ENCODE measurements at places on chromosomes 5 and 9.

GRCh38 chr9:125747053-125747764 lies at the start of gene PBX3:
PBX3 (plus strand) TSS chr9:125747373.
- peak; percentile 34 for DNase-seq

DNA sequence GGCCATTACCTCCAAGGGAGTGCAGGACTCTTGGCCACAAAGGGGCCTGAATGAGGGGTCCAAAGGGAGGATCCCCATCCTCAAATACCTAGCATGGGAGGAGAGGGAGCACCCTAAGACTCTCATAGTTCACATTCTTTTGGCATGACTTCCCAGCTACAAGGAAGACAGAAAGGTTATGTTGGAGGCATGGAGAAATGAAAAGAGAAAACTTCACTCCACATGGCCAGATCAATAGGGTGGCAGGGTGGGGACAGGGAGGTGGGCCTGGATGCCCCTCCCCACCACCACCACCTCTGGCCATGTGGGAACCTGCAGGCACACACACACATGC lies 97.6 kb downstream of the PAX5 start:
- DNase-seq, result no peak

DNA sequence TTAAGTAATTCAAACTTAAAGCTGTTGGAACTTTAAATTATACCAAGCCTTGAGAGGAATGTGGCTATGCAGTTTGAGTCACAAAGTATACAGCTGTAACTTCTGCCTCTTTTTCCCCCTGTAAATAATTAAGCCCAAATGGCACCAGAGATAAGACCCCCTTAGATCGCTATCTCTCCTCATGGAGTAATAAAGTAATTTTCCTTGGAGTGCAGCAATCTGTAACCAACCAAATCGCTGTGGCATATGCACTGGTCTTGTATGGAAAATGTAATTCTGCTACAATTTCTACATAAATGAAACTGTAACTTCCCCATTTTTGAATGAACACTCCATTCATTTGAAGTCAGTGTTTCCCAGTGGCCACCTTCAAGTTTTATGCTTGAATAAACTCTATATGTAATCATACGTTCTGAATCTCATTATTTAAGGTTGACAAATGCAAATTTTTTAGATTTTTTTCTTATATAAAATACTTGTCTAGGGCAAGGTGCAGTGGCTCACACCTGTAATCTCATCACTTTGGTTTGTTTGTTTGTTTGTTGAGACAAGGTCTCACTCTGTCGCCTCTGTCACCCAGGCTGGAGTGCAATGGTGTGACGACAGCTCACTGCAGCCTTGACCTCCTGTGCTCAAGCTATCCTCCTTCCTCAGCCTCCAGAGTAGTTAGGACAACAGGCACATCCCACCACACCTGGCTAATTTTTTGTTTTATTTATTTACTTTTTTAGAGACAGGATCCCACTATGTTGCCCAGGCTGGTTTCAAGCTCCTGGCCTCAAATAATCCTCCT lies 12.3 kb downstream of the SUSD1 start:
- DNase-seq, result no peak

GRCh38 chr5:157598350-157598936 lies 22.9 kb upstream of the ADAM19 start:
- DNase-seq, result no peak

DNA sequence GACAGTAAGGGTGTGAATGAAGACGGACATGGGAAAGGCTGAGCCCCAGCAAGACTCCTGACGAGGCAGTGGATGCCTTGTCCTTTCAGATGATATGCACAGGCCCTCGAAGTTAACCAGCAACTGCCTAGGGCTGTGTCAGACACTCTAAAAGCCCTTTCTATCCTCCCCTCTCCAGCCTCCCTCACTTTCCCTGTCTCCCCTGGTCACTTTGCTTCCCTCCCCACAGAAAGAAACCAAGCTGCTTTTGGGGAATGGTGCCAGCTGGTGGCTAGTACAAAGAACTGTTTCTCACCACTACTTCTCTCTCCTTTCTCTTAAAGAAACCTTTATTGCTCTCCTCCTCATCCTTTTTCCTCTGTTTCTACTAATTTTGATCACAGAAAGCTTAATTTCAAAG lies 21.4 kb downstream of the LHFPL2 start:
- DNase-seq, result no peak

- DNase-seq, result peak; percentile 69
Measured at GRCh38 chr5:175517824-175518450, 39.6 kb downstream of the SFXN1 start.

DNA sequence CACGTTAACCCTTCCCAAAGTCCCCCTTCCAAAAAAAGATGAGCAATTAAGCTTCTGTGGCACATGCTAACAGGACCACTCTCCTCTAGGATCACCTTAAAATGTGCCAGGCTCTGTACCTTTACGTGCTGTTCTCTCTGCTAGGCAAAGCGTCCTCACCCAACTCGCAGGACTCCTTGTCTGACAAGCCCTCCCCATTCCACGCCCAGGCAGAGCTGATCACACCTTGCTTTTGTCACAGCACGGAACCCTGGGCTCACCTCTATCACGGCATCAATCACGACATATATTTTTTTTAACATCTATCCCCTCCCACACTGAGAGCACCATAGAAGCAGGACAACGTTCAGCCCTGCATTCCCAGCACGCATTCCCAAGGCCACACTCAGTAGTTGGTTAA lies 47.1 kb downstream of the CDK5RAP2 start:
- DNase-seq, result no peak

DNA sequence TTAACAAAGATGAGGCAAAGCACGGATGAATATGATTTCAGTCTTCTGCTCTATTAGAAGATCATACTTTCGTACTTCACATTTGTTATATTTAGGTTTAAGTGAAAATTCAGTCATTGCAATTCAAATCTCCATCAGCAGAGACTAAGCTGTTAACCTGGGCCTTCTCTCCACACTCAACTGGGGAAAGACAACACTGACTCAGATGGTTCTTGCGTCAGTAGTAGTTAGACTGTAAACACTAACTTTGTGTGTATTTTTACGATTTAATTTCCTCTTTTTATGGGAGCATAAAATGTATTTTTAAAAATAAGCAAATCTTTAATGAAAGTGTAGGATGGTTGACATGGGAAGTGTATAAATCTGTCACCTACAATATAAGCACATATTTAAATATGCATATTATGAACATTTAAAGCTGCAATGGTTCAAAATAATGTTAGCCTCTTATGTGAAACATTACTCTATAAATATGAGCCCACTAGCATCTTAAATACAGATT lies 42.7 kb upstream of the ZNF608 start:
- DNase-seq, result no peak

GRCh38 chr5:72920690-72921502 lies 34.9 kb upstream of the FCHO2 start:
- no peak for DNase-seq

- no peak for DNase-seq
Measured at GRCh38 chr5:432928-433791, 9.8 kb upstream of the EXOC3 start.

- DNase-seq, result peak; percentile 92
Measured at GRCh38 chr5:173055983-173056782, at the start of gene CREBRF. CREBRF (plus strand) TSS chr5:173056352; CDS start chr5:173080776, 24,424 bp downstream.

DNA sequence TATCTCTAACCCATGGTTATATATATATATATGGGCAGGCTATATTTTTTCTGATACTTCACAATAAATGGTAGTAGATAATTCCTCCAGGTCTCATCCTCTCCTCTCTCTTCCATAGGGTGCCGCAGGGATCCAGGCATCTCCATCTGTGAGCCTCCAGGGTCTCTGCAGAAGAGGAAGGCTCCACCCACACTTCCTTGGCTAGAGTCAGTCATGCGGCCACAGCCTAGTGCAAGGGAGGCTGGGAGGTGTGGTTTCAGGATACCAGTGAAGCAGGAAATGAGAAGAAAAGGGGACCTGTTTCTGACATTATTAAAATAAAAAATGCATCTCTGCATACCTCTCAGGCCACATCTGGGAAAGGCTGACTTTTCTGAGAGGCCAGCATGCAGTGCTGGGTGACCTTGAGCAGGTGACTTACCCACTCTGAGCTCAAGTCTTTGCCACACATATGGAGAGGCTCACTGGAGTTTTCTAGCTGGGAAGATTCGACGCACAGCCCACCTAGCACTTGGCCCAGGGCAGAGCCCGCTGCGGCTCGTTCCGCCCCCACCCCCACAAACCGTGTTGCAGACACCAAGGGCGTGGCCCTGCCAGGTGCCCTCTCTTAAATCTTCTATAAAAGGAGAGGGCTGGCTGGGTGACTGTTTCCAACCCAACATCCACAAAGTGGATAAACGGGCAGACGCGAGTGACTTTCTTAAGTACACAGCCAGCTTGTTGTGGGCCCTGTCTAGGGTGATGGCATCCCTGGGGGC lies 47.9 kb downstream of the OLFM1 start:
- DNase-seq, result no peak

GRCh38 chr5:14587150-14587549 lies 5.6 kb downstream of the OTULINL start:
- DNase-seq, result no peak

DNA sequence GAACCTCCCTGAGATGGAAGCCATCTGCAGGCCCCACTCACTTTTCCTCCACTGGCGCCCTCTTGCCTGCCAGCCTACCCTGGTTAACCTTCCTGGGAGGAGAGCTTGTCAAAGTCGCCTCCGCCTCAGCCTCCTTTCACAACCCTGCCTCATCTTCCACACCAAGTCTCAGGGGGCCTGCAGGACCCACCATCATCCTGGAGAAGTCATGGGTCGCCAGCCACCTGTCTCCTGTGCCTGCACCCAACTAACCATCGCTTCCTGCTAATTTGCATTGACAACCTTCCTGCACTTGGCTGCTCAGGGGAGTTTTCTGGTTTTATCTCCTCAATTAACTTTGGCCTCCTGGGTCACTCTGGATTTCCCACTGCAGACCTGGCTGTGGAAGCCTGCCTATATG lies 52.8 kb upstream of the GRHPR start:
- no peak for DNase-seq

DNA sequence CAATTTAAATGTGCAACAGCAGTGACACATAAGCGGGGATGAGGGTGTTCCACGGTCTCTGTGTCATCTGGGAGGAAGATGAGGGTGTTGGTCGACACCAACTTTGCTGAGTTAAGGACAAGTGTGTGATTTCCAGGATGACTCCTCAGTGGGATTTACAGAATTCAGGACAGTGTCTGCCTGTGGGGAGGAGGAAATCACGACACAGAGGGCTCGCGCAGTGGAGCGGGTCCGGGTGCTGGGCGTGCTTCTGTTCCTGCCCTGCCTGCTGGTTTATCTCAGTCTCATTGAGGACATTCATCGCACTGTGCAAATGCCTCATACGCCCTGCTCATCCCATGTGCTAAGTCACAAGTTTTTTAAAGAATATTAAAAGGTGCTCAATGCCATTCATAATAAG lies 73.7 kb upstream of the ADAMTS2 start:
- no peak for DNase-seq

- DNase-seq, result no peak
Measured at GRCh38 chr5:115431116-115431515, 113.5 kb downstream of the FEM1C start.

DNA sequence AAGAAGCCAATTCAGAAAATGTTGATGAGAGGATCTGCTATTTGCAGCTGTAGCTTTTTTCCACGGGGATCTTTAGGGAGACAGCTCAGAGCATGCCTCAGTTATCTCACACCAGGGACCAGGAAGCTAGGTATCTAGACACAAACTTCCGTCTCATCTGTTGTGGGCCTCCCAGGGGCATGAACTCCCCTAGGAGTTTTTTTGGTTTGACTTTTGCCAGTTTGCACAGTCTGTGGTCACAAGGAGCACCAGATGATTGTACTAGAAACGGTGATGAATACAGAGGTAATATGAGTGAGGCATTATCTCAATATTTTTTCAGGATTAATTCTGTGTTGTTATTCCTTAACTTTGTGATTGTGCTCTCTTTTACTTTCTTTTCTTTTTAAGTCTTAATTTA lies 533.2 kb upstream of the SEMA6A start:
- no peak for DNase-seq

GRCh38 chr9:14749741-14750211 lies 27.2 kb upstream of the CER1 start:
- no peak for DNase-seq

DNA sequence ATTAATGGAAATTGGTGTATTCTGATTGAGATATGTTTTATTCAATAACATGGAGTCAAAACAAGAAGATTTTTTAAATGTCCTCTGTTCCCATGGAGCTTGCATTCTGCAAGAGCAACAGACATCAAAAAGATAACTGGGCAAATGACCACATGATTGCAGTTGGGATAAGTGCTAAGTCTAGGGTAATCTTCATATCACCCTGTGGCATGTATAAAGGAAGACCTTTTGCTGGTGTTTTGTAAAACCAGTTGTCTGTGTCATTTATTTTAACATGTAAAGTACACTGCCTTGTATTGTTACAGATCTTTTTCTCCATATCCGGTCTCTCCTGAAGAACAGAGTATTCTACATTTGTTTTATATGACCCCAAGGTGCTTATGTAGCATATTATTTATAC lies 44.0 kb downstream of the PTCD2 start:
- DNase-seq, result no peak

DNA sequence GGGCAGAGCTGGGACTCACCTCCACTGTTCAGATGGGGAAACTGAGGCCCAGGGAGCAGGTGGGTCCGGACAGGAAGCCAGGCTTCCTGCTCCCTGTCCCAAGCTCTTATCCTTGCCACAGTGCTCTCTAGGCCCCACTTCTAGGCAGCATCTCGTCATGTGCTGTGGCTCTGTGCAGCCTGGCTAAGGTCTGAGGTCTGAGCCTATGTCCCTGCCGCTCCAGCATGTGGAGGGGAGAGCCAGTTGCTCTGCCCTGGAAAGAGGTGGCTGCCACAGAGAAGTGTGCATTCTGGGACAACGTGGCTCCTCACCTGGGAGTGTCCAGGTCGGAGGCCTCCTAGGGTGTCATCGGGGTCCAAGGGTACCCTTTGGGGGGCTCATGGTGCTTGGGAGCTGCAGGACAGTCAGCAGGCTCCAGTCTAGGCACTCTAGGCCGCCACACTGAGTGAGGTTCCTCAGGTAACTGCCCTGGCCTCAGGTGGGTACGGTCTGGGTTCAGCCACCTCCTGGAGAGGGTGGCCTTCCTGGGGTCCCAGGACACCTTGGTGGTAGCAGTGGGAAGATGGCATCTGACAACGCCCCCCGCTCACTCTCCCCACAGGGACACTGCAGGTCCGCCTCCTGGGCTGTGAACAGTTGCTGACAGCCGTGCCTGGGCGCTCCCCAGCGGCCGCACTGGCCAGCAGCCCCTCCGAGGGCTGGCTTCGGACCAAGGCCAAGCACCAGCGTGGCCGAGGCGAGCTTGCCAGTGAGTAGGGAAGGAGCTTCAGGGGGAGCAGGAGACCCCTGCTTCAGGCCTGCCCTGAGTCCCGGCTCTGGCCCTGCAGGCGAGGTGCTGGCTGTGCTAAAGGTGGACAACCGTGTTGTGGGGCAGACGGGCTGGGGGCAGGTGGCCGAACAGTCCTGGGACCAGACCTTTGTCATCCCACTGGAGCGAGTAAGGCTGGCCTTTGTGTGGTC lies 10.4 kb downstream of the PKN3 start:
- DNase-seq, result no peak

GRCh38 chr5:28822071-28822470 lies 1783.7 kb upstream of the CDH9 start:
- DNase-seq, result no peak

GRCh38 chr5:124162767-124163532 lies 583.5 kb downstream of the ZNF608 start:
- no peak for DNase-seq

GRCh38 chr5:140042643-140043507 lies at the start of gene NRG2:
NRG2 (minus strand) TSS chr5:140043299.
- peak; percentile 21 for DNase-seq

Data from stimulated activated CD4-positive, alpha-beta T cell treated with anti-CD3 and anti-CD28 coated beads, Interleukin-4, amount 100 ng/mL, for 48 hours (primary cell).